Colonic mucosa (tissue), 4 donors: ENCODE measurements at places on chromosomes 13 and 19. TPM values are rescaled to one million over a fixed set of nuclear protein-coding genes. Genes with fewer than 3 reads are reported as not detected.

GRCh38 chr19:21910318-21910717 lies 74.3 kb upstream of the ZNF43 start:
- no peak for DNase-seq

The GSX1 gene
- total RNA-seq: not detected

The RB1 gene
- total RNA-seq: 28.5 TPM

GRCh38 chr19:11142528-11143171 lies 12.9 kb downstream of the SPC24 start:
- DNase-seq: peak; percentile 74
